GOT3 (cell line): ENCODE measurements at places on chromosomes 4 and X.

GRCh38 chrX:109403922-109404321 is 78.0 kb downstream of the GUCY2F start:
- DNase-seq: no peak

DNA sequence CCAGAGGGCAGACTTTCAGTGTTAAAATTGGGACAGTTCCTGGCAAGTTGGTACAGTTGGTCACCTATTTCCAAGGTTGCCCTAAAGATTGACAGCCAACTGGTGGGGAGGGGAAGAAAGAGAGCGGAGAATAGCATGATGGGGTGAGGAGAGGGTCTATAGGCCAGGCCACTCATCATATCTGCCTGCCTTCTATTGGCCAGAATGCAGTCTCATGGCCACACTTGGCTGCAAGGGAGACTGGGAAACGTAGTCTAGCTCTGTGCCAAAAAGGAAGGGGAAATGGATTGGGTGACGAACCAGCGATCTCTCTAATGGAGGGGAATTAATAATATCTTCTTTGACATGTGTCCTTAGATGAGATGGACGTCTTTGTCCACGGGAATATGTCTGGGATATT is 197.4 kb upstream of the ATP6AP2 start:
- DNase-seq: no peak

GRCh38 chr4:136441629-136442282 is 1090.5 kb downstream of the PCDH18 start:
- no peak for DNase-seq

DNA sequence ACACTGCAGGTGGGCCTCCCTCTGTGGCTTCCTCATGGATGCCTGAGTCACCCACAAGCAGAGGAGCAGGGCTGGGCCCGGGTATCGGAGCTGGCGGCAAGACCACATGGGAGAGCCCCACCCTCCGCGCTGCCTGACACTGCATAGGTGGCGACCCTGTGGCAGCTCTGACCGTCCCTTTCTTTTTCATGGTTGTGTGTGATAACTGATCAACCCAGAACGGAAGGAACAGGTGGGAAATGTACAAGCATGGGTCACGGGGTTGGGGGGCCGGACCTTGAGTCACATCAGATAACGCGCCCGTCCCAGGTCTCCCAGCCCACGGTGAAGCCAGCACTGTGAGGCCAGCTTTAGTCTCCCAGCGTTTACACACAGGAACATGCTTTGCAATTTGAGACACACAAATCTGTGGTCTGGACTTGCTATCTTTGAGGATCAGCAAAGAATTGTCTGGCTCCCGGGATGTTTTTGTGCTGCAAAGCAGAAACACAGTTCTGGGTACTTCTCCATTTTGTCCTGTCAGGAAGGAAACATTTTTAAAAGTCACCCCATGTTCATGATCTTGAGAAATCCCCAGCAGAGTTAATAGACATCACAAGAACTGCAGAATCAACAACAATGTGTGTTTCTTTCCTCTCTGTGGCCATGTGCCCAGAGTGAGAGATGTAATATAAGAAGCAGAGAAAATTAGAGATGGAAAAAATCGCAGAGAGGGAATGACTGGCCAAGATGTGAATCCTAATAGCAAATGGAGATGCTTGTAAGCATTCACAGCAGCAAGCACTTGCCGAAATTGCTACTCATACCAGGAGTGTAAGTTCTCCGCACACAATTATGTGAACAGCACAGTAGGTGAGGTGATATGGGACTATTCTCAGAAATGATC is 70.1 kb upstream of the CBR4 start:
- no peak for DNase-seq
